ENCODE measurements at places on chromosomes 11 and 22. TPM values are rescaled to one million over a fixed set of nuclear protein-coding genes. Genes with fewer than 3 reads are reported as not detected.

- DNase-seq = peak; percentile 43
Measured at GRCh38 chr11:132028380-132029240, 658.2 kb downstream of the NTM start.

GRCh38 chr11:34707462-34707840 lies 86.6 kb downstream of the EHF start:
- DNase-seq = no peak

DNA sequence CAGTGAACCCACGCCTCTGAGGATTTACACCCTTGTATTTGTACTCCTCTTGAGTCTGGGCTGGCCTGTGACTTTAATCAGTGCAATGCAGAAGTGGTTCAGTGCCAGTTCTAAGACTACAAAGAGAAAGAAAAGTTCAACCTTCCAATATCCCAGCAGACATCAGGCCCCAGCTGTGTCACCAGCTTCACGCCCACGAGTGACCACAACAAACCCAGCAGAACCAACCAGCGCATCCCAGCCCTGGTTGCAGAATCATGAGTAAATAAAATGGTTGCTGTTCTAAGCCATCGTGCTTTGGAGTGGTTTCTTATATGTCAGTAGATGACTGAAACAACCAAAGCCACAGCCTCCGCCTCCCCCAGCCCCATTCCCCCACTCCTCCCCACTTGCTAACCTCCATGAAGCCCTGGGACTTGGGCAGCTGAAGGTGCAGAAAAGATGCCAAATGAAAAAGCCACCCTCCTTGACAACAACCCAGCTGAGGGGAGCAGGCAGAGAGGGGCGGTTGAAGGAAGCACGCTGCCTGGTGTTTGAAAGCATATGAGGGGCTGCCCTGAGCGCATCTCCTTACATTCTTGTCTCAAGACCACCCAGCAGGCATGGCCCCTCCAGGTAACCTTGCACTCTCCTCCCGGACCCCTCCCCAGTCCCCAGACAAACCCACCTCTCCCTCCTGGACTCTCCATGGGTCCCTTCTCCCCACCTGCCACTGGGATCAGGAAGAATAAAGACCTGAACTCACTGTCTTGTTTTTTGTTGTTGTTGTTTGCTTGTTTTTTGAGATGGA lies 20.9 kb downstream of the TSKU start:
- DNase-seq = no peak

GRCh38 chr11:46570790-46571398 lies 22.9 kb downstream of the AMBRA1 start:
- DNase-seq = no peak

- no peak for DNase-seq
Measured at GRCh38 chr22:47281126-47282106, 519.0 kb downstream of the TBC1D22A start.

GRCh38 chr11:32511926-32512325 lies 71.7 kb upstream of the EIF3M start:
- DNase-seq = no peak

The ZBED5 gene
- polyA plus RNA-seq = 118 TPM

The FGF19 gene
- 0.24 TPM for polyA plus RNA-seq

The CRACR2B gene
- polyA plus RNA-seq = 21.5 TPM

All from right lung (tissue), 10 donors.